ENCODE measurements at places on chromosomes 1 and 21.

- peak; percentile 48 for DNase-seq
These were observed 32.6 kb upstream of the FMO2 start for GRCh38 chr1:171152549-171152948.

GRCh38 chr21:34693192-34693810, 24.5 kb downstream of the CLIC6 start:
- DNase-seq, result peak; percentile 72

- no peak for DNase-seq
These were observed 333.6 kb upstream of the RUNX1 start for GRCh38 chr21:35382696-35383095.

GRCh38 chr1:17287130-17287776, 20.7 kb upstream of the PADI4 start:
- DNase-seq, result peak; percentile 48

GRCh38 chr1:181587870-181588438, 104.6 kb downstream of the CACNA1E start:
- no peak for DNase-seq

GRCh38 chr21:40516335-40516734, 330.6 kb downstream of the DSCAM start:
- DNase-seq, result no peak

- peak; percentile 57 for DNase-seq
These were observed 250.2 kb downstream of the LTN1 start for GRCh38 chr21:28742527-28742926.

Data from myocyte (in vitro differentiated cells).